Kidney capillary endothelial cell (primary cell): ENCODE measurements at places on chromosomes 16 and 17.

DNA sequence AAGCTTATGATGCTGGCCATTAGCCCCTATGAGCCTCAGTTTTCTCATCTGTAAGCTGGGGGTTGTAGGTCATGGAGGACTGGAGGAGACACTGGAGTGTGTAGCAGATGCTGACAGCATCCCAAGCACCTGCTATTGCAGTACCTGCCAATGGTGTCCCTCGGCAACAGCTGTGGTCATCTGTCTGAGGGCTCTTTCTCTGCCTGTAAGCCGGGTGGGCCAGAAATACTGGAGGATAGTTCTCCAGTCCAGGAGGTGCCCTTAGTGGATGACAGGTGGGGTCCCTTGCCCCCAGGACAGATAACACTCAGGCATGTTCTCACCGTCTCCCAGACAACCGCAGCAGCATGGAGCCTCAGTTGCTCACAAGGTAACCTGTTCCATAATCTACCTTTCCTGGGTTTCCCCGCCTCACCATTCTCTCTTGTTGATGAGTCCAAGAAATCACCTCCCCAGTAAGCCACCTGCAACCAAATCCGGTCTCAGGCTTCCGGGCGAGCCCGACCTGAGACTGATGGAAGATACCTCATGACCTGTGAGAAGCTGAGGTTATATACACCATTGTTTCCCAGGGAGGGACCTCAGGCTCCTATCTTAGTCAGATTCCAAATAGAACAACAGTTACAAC lies 23.8 kb downstream of the NLRP1 start:
- no peak for DNase-seq

DNA sequence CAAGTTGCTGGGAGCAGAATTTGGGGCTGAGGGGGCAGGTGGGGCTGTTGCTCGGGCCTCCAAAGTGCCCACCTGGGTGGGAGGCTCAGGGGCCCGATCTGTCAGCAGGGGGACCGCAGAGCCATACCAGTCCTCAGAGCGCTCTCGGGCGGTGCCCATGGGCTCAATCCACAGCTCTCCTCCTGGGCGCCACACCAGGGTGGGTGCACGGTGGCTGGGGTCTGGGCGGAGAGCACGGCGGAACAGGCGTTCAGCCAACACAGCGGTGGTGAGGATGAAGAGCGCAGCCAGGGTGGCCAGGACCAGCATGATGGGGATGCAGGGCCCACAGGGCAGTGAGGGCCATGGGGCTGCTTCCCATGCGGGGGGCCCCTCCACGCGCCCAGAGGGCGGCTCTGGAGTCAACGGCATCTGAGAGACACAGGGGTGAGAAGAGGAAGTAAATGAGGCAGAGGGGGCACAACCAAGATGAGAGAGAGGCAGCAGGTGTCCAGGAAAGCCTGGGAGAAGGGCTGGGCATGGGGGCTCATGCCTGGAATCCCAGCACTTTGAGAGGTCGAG lies 1.2 kb downstream of the C16orf54 start:
- no peak for DNase-seq

GRCh38 chr17:80071116-80071841 lies 30.1 kb upstream of the GAA start:
- no peak for DNase-seq

DNA sequence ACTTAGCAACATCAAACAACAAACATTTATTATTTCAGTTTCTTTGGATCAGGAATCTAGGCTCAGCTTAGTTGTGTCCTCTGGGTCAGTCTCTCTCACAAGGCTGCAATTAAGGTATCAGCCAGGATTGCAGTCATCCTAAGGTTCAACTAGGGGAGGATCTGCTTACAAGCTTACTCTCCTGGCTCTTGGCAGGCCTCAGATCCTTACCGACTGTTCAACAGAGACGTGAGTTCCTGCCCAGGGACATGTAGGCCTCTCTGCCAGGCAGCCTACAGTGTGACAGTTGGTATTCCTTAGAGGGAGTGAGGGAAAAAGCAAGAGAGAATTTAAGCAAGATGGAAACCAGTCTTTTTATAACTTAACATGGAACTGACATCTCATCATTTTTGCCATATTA lies 294.0 kb downstream of the ZFHX3 start:
- no peak for DNase-seq

DNA sequence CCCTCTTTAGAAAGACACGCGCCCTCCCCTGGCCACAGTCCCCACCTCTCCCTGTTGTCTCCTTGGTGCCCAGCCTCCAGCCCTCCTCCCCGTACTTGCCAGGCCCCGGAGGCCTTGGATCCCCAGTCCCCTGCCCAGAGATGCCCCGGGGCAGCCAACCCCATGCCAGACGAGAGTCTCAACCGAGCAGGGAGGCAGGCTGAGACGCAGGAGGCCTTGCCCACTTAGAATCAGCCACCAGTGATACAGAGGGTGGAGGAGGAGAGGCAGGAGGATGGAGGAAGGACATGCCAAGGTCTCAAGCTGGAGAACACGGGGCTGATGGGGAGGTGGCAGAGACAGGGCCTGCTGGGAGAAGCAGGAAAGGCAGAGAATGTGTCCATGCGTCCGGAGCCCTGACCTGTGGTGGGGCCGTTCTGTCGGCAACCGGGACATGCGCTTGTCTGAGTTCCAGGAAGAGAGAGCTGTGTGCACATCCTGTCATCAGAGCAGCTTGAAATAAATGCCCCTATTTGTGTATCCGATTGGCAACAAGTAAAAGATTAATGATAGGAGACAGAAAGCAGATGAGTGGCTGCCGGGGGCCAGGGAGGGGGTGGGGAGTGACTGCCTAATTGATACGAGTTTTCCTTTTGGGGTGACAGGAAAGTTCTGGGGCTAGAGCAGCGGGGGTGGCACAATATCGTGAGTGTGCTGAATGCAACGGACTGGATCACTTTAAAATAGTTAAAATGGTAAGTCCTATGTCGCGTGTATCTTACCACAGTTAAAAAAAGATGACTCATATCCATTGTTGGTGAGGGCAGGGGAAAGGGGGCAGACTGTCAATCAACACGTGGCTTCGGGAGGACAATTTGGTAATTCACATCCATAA lies 44.7 kb upstream of the MEAK7 start:
- peak; percentile 93 for DNase-seq

GRCh38 chr16:89613231-89613953 lies at the start of gene DPEP1:
Gene DPEP1, plus strand, starts transcription at chr16:89613642. Its CDS starts 16,769 bp downstream, at chr16:89630411.
- DNase-seq: no peak

DNA sequence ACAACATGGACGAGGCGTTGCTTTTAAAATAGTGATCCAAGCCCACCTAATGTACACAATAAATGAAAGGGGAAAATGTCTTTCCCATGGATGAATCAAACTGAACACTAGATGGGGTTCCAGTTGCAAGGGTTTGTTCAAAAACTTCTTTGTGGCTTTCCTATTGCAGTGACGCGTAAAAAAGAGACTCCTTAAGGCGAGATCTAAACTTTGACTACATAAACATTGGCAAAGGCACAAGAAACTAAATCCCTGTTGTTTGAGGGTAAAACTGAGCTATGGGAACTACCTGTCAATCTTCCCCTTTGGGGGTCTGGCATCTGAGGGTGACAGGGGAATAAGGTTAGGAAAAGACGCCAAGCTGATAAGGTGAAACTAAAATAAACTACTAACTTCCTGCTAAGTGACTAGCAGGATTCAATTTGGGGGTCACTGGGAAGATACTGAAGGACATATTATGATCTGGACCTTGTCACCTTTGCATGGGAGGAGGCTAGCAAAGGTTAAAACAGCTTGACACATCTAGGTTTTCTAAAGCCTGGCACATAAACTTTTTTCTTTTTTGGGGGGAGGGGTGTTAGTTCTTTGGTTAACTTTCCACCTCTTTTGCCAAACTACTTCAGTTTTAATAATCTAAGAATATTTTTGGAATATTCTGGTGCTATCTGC lies 4.7 kb downstream of the SALL1 start:
- DNase-seq: no peak

DNA sequence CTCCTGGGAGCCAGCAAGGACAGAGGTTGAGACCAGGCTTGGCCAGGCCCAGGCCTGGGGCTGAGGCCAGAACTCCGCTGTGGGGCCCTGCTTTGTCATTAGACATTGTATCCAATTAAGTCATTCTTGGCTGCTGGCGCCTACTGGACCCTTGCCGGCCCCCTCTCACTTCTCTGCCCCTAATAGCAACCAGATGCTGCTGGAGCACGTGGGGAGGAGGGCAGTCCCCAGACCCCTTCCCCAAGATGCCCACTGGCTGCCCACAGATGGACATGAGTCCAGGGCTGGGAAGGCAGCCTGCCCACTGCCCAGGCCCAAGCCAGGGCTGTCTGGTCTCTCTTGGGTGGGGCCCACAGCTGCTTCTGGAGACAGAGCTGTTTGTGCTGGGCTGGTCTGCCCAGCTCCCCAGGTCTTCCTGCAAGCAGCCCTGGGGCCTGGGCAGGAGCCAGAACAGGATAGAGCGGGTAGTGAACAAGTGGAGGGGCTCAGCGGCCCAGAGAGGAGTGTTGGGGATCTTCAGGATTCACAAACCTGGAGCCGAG lies 7.8 kb downstream of the PLXDC1 start:
- DNase-seq: no peak

DNA sequence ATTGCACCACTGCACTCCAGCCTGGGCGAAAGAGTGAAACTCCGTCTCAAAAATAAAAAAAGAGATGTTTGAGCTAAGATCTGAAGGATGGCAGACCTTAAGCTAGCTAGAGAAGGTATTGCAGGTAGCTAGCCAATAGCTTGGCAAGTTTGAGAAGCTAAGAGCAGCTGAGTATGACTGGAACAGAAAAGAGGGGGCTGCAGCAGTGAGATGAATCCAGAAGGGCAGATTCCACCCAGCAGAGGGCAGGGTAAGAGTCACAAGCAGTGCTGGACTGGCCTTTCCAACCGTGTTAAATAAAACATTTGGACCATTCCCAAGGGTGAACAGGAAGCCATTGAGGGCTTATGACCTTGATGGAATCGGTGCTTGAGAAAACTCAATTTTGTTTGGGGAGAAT lies 5.7 kb upstream of the PHAF1 start:
- peak; percentile 25 for DNase-seq

DNA sequence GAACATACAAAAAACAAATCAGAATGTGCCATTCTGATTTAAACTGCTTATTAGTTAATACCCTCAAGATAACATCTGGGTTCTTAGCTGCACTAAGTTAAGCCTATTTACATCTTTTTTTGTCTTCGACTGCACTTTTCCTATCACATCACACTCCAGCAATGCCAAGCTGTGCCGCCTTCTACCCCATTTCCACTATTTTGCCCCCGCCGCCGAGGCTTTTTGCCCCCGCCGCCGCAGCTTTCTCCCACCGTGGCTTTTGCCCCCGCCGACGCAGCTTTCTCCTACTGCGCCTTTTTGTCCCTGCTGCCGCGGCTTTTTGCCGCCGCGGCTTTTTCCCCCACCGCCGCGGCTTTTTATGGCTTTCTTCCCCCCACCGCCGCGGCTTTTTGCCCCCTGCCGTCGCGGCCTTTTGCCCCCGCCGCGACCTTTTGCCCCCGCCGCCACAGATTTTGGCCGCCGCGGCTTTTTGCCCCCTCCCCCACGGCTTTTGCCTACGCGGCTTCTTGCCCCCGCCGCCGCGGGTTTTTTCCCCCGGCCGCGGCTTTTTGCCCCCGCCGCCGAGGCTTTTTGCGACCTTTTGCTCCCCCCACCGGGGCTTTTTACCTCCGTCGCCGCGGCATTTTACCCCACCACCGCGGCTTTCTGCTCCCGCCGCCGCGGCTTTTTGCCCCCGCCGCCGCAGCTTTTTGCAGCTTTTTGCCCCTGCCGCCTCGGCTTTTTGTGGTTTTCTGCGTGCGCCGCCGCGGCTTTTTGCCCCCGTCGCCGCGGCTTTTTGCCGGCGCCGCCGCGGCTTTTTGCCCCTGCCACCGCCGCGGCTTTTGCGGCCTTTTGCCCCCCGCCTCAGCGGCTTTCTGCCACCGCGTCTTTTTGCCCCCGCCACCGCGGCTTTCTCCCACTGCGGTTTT lies 331.4 kb upstream of the WSB1 start:
- DNase-seq: no peak
